ENCODE measurements at places on chromosomes 6 and 20.

GRCh38 chr20:11847827-11848226 lies 69.9 kb upstream of the BTBD3 start:
- DNase-seq: no peak

DNA sequence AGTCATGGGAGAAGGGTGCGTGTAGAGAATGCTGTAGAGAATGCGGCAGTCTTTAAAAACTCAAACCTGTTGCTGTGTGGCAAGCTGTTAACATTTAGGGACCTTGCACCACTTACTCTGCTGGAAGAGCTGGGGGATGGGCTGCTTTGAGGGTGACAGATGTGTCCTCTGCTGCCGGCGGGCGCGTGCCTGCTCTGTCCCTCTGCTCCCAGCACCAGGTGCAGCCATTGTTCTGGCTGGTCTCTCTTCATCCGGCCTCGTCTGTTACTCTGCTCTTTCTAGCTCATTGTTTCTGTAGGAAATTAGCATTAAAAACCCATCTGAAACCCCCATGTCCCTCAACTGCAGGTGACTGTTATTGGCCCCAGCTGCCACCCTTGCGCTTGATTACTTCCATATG lies 78.5 kb downstream of the CBFA2T2 start:
- no peak for DNase-seq

DNA sequence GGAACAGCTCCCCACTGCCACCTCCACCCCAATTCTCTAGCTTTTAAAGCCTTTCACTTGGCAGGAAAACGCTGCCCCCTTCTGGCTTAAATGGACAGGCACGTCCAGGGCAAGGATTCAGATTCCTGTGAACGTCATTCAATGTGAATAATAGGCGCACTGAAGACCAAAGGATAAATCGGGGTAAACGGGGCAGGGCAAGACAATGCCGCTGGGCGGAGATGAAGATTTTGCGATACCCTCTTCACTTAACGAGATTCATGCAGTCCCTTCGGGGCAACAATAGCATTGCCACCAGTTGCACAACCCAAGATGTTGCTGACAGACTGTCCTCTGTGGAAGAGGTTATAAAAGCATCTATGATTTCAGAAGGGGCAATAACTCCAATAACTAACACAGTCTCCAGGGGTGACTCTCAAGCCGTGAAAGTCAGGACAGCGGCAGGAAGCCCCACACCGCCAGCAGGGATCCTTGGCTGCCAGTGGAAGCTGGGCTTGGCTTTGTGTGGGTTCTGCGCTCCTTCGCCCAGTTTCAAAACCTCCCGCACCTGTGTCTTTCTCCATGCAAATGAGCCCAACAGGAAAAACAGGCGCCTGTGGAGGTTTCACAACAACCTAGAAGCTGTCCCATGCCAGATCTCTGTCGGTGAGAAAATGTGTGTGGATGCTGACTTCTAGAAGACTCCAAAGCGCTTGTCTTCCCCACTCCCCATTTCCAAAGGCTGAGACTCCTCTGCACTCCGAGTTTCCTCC lies 291.8 kb downstream of the BMP7 start:
- DNase-seq: no peak

DNA sequence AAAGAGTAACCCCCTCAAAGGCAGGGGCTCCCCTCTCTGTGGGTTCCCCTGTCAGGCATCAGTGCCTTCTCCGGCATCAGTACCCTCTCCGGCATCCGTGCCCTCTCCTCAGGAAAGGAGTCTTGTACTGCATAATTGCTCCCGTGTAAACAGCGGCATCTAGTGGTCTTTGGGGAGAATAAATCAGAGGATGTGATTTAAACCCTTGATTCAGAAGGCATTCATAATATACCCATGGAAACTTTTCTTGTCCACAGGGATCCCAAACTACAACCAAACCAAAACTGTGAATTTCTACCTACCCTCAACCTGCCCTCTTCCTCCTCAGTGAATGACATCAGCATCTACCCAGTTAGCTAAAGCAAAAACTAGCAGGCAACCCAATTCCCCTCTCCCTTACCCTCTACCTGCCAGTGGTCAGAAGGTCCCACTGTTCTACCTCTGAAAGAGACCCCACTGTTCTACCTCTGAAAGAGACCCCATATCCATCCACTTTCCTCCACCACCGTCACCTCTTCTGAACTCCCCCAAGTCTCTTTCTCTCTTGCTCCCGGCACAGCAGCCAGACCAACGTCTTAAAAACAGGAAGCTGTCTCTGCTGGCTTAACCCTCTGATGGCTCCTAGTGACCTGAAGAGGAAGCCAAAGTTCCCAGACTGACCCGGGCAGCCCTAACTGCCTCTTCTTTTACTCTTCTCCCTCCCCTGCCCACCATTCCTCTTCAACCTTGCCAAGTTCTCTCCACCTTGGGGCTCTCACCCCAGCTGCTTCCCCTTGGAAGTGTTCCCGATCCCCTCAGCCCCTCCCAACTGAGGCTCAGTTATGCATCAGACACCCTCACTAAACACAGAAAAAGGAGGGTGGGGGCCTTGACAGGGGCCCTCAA lies 27.2 kb downstream of the UBE2V1 start:
- DNase-seq: peak; percentile 6

DNA sequence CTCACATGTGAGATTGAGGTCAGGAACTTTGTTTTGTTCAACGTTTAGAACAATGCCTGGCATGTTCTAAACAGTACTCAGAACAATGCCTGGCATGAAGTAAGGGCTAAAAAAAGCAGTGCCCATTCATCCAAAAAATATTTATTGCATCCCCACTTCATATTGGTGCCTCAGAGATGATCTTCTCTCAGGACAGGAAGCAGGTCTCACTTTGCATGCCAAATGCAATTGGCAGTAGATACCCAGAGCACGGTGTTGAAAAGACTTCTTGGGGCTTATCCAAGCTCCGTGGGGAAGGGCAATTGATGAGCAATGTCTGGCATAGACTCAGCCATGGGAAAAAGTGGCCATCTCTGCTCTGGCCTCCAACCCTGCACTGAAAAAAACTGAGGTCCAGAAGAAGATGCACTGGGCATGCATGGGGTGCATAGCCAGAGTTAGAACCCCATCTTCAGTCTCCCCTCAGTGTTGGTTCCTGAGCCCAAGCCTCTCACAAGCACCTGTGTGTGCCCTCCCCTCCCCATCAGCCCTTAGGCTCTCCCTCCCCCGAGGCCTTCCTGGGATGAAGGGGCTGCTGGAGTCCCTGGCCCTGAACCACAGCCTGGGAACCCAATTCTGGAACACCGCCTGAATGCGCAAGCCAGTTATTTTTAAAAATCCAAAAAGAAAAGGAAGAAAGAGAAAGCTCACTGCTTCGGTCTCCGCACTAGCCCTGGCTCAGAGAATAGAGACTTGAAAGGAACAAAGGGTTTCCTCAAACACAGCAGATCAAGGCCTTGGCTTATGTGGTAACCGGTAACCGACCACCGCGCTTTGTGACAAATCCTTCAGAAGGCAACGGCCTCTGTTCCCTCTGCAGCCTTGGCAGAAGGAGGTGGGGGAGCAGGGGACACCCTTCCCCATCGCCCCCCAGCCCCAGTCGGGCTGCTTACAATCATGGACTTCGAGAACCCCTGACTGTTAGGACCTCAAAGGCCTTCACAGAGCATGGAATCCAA lies 78.5 kb upstream of the SIRPA start:
- no peak for DNase-seq

- DNase-seq: no peak
Measured at GRCh38 chr6:149267072-149267471, 50.4 kb upstream of the TAB2 start.

GRCh38 chr20:51661609-51662178 lies 106.5 kb downstream of the ATP9A start:
- DNase-seq: peak; percentile 28

DNA sequence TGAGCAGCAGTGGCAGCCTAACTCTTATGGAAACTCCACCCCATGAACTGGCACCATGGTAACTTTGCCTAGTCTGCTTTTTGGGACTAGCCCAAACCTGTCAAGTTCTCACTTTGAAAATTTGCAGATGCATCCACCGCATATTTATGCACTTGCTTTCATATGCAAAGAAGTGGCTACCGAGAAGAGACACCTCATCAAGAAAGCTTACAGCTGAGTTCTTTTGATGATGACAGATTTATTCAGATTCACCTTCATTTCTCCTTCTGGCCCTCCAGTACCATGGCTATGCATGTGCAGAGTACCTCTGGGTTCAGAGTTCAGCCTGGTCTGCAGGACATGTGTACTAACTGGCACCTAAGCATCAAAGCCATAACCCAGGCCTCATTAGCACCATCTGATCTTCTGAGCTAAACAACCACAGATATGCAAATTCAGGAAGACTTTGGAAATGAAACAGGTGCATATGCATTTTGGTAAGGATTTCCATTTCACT lies 154.3 kb upstream of the TENT5A start:
- no peak for DNase-seq

GRCh38 chr6:35587167-35587566 lies 74.5 kb upstream of the TULP1 start:
- DNase-seq: no peak

DNA sequence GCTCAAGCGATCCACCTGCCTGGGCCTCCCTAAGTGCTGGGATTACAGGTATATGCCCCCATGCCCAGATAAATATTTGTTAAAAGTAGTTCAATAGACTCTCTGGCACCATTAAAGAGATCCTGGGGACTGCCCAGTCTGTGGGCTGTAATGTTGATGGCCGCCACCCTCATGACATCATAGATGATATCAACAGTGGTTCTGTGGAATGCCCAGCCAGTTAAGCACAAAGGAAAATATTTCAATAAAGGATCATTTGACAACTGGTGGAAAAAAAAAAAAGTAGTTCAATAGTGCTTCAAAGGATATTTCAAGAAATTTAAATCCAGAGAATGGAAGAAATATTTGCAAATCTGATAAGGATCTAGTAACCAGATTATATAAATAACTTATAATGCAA lies 1.5 kb upstream of the CRIP3 start:
- no peak for DNase-seq

- DNase-seq: no peak
Measured at GRCh38 chr6:2982426-2983117, 11.2 kb upstream of the SERPINB6 start.

DNA sequence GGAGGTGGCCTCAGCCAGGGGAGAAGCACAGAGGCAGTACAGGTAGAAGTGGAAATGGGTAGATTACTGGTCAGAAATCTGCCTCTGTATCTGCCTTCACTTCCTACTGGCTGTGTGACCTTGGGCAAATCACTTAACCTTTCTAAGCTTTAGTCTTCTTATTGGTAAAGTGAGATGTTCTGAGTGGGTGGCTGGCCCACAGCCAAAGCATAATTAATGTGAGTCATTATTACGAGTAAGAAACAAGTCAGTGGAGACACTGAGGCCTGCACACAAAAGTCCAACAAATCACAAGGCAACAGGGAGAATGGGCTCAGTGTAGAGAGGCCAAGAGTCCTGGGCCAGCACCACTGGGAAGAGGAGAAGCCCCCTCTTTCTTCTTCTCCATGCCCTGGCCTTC lies 39.1 kb downstream of the NRN1 start:
- no peak for DNase-seq

DNA sequence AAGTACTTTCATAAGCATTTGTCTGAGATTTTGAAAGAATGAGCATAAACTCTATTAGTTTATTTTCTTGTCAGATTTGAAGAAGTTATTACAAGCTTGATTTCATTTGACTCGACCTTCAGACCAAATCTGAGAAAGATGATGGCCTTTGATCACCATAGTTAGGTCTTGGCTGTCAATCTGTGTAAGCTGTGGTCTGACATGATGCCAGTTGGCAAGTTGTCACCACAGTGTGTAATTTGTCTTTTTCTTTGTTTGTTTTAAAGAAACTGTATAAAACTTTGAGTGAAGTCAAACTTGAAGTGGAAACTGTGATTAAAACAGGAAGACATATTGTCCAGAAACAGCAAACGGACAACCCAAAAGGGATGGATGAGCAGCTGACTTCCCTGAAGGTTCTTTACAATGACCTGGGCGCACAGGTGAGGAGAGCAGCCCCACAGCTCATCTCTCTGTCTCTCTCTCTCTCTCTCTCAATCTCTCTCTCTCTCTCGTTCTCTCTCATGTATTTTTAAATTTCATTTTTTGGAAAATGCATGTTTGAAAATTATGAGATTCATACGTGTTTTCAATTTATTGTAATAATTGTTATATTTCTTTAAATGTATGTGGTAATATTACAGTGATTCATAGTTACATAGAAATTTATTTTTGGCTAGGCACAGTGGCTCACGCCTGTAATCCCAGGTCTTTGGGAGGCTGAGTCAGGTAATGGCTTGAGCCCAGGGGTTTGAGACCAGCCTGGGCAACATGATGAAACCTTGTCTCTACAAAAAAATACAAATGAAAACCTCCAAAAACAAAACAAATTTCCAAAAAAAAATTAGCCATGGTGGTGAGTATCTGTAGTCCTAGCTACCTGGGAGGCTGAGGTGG lies 208.1 kb downstream of the UTRN start:
- DNase-seq: no peak

DNA sequence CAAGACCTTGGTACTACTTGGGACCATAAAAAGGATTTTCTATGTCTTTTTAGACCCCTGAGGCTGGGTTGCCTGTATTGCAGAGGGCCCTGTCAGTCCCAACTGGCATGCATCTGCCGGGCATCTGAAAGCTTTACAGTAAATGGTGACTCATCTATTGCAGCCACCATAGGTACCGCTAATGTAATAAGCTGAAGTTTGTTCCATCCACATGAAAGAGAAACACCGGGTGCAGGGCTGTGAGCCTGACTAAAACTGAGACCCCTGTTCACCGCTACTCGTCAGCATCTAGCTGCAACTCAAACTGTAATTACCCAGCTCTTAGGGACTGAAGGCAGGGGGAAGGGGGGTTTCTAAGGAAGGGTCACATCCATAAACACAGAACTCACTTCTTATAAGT lies 49.5 kb downstream of the TRERF1 start:
- peak; percentile 51 for DNase-seq

- no peak for DNase-seq
Measured at GRCh38 chr6:44221961-44222335, 1.4 kb upstream of the SLC29A1 start.

GRCh38 chr20:9441948-9442347 lies 72.4 kb upstream of the LAMP5 start:
- no peak for DNase-seq

GRCh38 chr20:24148372-24148771 lies 159.8 kb upstream of the GGTLC1 start:
- DNase-seq: no peak

DNA sequence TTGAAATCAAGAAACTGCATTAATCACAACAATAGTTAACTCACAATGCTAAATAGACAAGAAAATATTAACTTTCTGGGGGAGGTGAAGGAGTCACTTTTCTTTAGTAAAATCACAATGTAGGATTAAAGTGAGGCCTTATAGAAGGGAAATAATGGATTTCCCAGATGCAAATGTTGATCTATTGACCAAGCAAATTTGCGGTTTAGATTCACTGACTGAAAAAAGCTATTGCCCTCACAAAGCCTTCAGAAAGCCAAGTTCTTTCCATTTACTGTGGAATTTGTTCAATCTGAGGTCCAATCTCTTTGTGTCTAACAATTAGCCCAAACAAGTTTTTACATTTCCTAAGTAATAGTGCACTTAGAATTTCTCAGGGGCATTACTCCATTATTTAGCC lies 95.1 kb upstream of the PTCHD4 start:
- no peak for DNase-seq

- no peak for DNase-seq
Measured at GRCh38 chr6:89508755-89509563, 76.0 kb downstream of the ANKRD6 start.
